Right cardiac atrium (tissue), 5 donors: ENCODE measurements at places on chromosomes 7 and 10. TPM values are rescaled to one million over a fixed set of nuclear protein-coding genes. Genes with fewer than 3 reads are reported as not detected.

DNA sequence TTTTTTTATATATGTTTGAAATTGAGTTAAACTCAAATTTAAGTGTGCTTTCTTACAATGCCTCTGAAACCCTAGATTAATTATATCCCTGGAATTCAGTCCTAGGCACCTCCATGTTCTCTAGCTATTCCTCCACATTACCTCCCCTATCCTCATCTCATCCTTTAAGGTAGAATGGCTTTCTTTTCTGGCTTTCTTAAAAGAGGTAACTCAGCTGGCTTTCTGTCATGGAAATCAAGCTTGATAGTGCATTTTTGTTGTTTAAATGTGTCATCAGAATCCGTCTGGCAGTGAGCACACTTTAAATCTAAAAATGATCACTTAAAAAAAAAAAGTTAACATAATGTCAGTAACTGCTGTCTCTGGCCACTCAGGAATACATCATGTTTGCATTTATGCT, 42.2 kb downstream of the AHR start:
- no peak for DNase-seq

- DNase-seq: no peak
Observed at GRCh38 chr10:62308101-62308500, 39.5 kb upstream of the RTKN2 start.

PNLIP gene
- not detected for polyA plus RNA-seq

EVX1 gene
- 0.05 TPM for polyA plus RNA-seq
